Stimulated activated CD4-positive, alpha-beta T cell treated with anti-CD3 and anti-CD28 coated beads, TNF-alpha, amount 100 ng/mL, for 24 hours (primary cell): ENCODE measurements at places on chromosomes 3 and 15.

DNA sequence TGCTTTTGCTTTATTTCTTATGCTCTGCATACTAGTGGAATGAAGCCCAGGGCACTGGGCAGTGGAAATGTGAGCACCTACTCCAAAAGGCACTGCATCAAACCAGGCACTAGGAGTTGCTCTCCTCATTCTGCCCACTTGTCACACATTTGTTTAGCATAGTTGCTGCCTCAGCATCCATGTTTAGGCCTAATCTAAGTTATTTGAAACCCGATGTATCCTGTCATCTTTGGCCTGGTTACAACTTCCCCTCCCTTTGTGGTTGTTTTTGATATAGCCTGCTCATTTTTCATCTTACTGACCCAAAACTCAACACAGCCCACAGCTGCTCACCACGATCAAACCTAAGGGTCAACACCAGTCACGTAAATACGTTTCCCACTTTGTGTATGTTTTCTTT lies 82.2 kb upstream of the SELENOK start:
- no peak for DNase-seq

DNA sequence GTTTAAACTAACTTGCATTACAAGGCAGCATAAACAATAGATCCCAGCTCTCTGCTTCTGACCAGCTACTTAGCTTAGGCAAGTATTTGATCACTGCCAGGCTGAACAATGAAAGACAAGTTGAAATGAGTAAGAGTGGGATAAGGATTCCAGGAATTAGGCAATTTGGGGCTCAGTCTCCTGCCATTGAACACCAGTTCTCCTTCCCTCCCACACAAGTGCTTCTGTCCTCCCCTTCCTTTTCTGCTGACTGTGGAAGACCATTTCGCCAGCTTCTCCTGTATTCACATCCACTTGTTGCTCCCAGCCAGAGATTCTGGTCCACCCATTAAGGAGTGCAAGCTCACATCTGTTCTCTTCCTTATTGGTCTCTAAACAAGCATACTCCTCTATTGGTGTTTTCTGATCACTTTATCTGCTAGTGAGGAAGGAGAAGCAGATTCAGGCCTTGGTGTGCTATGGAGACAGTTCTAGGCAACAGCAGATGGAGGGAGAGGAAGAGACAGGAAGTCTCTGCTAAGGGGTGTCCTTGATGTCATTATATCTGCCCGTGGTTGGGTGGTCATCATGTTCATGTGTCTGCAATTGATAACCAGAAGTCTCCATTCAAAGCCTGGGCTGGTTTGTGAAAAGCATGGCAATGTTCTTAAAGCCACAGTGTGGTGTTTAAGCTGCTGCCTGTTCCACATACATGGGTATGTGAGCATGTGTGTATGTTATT lies 121.5 kb downstream of the PLCL2 start:
- DNase-seq = no peak

GRCh38 chr3:25460751-25461150 lies 32.7 kb downstream of the RARB start:
- DNase-seq = no peak

DNA sequence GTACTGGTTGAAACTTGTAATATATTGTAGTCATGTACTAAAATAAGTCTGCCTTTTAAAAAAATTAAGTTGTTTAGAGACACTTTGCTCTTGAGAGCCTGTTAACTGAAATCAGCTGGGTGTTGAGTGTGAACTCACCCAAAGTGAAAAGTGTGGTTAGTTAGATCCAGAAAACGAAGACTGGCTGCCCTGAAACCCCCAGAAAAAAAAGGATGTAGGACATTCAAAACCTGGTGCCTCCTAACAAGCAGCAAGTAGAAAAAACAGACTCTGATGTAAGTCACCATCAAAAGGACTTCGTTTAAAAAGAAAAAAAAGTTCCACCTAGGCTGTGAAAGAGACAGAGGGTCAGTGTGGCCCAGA lies 40.8 kb downstream of the UMPS start:
- no peak for DNase-seq

GRCh38 chr3:159829056-159829455 lies 159.6 kb upstream of the IL12A start:
- DNase-seq = no peak
